ENCODE measurements at places on chromosomes 12 and 14.

- DNase-seq: no peak
Measured at GRCh38 chr14:70108419-70108818, 80.3 kb downstream of the SLC8A3 start.

DNA sequence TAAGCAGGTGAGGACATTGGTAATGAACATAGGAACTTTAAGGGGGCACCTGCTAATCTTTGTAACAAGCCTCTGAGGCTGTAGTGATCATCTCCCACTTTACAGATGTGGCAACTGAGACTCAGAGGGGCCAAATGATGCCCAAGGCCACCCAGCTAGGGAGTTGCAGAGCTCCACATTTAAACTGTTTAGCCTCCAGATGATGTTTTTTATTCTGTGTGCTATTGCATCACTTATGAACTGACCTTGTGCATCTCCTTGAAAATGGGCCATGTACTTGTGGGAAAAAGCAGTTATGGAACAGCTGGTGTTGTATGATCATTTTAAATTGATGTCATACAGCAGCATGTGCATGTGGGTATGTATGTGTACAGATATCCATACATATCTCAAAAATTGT lies 41.4 kb downstream of the TPCN1 start:
- no peak for DNase-seq

- DNase-seq: no peak
Measured at GRCh38 chr14:81936348-81936747, 402.7 kb upstream of the SEL1L start.

- no peak for DNase-seq
Measured at GRCh38 chr14:88140874-88141273, 135.9 kb downstream of the GPR65 start.

- no peak for DNase-seq
Measured at GRCh38 chr14:56339855-56340701, 221.9 kb downstream of the PELI2 start.

- no peak for DNase-seq
Measured at GRCh38 chr14:101069666-101070362, 166.3 kb upstream of the RTL1 start.

GRCh38 chr14:96574633-96575632 lies 72.8 kb downstream of the PAPOLA start:
- DNase-seq: no peak

DNA sequence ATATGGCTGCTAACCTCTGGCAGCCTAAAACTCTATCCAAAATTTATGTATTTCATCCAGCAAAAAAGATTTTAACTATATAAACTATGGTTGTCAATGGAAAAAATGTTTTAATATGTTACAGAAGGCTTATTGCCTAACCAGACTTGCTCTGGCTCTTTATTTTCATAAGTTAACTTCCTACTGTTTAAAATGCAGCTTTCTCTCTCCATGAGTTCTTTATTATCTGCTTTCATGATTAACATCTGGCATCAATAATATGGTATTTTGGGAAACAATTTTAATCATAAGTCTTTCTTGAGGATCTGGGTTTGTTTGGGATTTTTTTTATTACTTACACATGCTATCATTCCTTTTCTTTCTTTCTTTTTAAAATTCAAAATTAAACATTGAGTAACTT lies 20.5 kb downstream of the KERA start:
- no peak for DNase-seq

GRCh38 chr14:59998564-59998963 lies 78.6 kb downstream of the LRRC9 start:
- no peak for DNase-seq

DNA sequence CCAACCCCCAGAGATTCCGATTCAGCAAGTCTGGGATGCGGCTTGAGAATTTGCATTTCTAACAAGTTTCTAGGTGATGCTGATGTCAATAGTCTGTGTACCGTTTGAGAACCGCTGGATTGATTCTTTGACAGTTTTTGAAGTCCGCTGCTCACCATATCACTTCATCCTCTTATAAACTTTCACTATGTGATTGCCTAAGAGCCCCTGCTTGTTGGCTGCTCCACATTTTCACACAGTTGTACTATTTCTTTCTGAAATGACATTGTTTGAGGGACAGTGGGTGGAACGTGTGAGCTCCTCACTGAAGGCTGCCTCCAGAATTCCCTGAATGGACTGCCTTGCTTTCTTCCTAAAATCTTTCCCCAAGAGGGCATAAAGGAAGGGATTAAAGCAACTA lies 7.7 kb downstream of the C3AR1 start:
- DNase-seq: no peak

- no peak for DNase-seq
Measured at GRCh38 chr12:108131657-108132126, 2.6 kb downstream of the WSCD2 start.

DNA sequence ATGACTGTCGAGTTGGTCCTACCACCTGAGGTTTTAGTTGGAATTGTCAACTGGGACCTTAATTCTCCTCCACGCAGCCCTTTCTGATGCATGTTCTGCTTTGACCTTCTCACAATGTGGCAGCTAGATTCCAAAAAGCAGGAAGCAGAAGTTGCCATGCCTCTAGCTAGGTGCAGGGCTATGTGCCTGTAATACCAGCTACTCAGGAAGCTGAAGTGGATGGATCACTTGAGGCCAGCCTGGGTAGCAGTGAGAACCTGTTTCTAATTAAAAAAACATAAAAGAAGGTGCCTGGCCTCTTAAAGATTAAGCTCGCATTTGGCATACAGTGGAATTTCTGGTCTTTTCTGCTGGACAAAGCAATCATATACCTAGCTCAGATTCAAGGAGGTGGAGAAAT lies 77.1 kb downstream of the FGD4 start:
- no peak for DNase-seq

GRCh38 chr12:77514511-77514910 lies 316.2 kb upstream of the NAV3 start:
- DNase-seq: no peak

DNA sequence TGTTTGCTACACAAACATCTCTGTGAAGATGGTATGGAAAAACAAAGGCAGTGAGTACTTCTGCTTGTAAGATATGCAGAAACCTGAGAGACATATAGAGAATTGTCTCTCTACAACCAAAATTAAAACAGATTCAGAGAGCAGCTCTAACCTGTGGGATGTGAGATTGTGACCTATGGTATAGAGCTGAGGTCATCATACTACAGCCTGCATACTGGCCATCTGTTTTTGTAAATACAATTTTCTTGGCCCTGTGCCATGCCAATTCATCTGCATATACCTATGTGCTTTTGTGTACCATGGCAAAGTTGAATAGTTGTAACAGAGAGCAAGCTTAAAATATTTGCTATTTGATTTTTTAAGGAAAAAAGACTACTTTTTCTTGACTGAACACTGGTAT lies 99.6 kb downstream of the LMO3 start:
- DNase-seq: no peak

All from H54 (cell line).